ENCODE measurements at places on chromosomes 1 and 21.

GRCh38 chr1:200738327-200738948, at the start of gene CAMSAP2:
Gene CAMSAP2 (plus strand): TSS chr1:200738893. CDS start chr1:200739828, 935 bp downstream.
- DNase-seq = peak; percentile 94

GRCh38 chr1:147534386-147534785, 6.9 kb upstream of the BCL9 start:
- no peak for DNase-seq

GRCh38 chr1:54615531-54616279, 7.6 kb downstream of the FAM151A start:
- DNase-seq = no peak

DNA sequence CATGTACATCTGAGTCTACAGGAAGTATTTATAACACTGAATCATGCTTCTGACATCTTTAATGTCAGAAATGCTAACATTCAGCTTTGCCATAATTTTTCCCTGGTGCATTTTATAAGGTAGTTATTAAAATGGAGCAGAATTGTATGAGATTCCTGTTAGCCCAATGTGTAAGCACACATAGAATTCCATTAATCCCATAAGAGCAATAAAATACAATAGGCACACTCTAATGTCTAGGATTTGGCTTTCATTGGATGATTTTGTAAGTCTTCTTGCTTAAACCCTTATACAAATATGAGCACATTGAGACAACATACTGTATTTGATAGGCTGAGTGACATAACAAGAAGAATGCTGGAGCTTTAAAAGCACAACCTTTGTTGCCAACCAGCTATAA, 256.4 kb downstream of the HMCN1 start:
- no peak for DNase-seq

DNA sequence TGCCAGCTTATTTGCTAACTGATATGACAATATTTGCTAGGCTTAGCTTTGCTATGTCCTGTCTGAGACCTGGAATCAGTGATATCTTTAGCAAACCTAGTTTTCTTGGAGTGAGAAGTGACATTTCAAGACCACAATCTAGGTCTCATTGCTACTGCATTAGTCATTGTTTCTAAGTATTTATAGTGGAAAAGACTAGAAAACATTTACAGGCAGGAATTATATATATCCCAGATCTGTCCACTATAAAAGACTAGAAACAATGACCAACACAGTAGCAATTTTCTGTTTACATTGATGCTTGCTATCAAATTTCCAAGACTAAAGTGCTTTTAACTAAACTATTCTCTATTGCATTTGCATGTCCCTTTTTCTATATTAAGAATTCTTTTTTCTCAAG, 5.0 kb upstream of the RGS18 start:
- DNase-seq = no peak

DNA sequence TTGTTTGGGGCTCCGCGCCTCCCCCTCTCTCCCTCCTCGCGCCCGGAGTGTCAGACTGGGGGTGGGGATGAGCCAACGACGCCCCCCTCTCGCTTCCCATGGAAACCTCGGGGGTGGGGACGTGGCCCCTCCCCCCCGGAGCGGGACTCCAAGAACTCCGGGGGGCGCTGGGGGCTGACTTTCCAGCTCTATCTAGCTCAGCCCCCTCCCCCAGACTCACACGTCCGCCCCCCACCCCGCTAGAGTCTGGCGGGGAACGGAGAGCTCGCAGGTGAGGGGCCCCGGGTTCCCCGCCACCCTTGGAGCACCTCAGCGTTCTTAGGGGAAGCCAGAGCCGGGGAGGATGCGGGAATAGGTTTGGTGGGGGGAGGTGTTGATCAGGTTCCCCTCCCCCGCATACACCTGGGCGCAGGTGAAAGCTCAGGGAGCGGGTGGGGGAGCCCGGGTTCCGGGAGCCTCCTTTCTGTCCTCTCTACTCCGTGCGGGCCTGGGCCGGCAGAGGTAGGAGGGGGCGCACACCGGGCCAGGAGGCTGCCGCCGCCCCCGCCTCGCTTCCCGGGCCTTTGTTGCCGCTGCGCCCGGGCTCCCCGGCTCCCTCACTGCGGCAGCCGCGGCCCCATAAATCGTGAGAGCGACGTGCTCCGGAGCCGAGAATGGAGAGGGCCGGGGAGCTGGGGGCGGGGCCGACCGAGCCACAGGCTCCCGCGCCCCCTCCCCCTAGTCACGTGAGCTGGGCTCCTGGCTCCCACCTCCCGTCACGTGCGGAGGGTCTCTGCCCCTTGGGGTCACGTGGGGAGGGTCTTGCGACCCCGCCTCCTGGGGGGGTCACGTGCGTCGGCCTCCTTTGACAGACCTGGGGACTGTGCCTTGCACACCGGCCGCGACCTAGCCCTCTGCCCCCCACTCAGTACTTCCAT, 1.9 kb downstream of the EFNA3 start:
- no peak for DNase-seq

- DNase-seq = no peak
Measured at GRCh38 chr21:33367309-33367973, 35.8 kb upstream of the IFNGR2 start.

- DNase-seq = no peak
Measured at GRCh38 chr1:96565546-96565945, 156.0 kb upstream of the PTBP2 start.

DNA sequence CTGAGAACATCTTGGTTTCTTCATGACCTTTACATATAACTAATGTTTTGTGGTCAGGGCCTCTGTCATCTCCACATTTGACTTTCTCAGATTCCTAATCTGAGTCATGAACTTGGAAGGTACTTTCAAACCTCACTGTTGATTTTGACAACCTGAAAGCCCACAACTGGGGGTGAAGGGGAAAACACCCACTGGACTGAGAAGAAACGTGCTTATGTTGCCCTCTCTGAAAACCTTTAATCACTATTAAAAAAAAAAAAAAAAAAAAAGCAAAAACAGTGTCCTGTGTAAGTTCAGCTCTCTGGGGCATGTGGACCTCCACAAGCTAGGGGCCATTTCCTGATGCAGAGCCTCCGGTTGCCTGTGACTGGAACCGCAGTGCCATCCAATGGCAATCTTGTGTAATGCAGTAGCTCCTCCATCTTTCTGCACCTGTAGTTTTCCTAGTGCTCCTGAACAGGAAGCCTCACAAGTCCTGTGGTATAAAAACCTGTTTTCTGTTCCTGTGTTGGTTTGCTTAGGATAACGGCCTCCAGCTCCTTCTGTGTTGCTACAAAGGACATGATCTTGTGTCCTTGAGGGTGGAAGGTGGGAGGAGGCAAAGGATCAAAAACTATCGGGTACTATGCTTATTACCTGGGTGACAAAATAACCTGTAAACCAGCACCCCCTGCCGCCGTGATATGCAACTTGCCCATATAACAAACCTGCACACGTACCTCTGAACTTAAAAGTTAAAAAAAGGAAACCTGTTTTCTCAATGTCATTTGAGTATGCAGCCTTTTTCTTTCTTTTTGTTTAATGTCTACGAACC, 124.5 kb downstream of the ZNF648 start:
- DNase-seq = no peak

DNA sequence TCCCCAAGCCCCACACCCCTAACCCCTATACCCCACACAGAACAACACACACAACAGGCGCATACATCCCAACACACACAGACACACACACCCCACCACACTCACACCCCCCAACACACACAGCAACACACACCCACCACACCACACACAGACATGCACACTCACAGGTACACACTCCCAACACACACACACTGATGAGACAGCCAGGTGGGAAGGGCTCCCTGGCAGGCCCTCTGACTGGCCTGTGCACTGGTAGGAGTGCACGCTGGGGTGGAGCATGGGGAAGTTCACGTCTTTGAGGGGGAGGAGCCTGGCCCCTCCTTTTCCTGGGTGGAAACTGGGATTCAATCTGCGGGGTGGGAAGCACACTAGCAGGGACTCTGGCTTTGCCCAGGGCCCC, 116.7 kb downstream of the RHOU start:
- peak; percentile 33 for DNase-seq

DNA sequence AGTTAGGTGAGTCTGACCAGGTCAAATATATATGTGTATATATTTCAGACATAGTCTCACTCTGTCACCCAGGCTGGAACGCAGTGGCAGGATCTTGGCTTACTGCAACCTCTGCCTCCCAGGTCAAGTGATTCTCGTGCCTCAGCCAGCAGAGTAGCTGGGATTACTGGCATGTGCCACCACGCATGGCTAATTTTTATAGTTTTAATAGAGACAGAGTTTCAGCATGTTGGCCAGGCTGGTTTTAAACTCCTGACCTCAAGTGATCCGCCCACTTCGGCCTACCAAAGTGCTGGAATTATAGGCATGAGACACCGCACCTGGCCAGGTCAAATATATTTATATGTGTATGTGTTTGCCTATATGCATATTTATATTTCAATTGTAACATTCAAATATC, 581.5 kb upstream of the B3GALT2 start:
- no peak for DNase-seq

- no peak for DNase-seq
Measured at GRCh38 chr1:3240524-3241235, 171.7 kb downstream of the PRDM16 start.

- no peak for DNase-seq
Measured at GRCh38 chr21:24737296-24737850, 869.9 kb downstream of the MRPL39 start.

DNA sequence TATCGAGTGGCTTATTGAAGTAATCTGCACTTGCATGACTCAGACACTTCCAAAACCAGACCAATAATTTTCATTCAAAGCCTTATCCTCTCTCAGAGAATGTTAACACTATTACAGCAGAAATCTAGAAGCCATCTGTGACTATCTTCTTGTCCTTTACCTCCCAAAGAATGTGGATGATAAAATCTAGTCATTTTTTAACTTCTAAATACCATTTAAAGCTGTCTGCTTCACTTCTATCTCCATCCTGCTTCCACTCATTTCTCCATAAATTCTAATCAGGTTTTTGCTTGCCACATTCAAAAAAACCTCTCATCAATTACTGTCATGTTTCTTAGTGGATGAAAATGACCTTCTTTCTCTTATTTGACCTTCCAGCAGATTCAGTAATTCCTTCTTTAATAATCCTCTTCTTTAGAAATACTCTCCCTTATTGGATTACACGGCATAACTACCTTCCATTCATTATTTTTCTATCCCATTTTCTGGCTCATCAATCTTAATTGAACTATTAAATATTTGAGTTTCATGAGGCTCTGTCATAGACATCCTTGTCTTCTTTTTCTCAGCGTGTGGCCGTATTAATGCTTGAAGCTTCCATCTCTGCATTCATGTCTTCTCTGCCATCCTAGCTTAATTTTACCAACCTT, 1999.4 kb downstream of the MRPL39 start:
- no peak for DNase-seq

GRCh38 chr1:157691285-157691920, 9.2 kb downstream of the FCRL3 start:
- no peak for DNase-seq

- DNase-seq = no peak
Measured at GRCh38 chr1:5340560-5341130, 651.6 kb downstream of the NPHP4 start.

DNA sequence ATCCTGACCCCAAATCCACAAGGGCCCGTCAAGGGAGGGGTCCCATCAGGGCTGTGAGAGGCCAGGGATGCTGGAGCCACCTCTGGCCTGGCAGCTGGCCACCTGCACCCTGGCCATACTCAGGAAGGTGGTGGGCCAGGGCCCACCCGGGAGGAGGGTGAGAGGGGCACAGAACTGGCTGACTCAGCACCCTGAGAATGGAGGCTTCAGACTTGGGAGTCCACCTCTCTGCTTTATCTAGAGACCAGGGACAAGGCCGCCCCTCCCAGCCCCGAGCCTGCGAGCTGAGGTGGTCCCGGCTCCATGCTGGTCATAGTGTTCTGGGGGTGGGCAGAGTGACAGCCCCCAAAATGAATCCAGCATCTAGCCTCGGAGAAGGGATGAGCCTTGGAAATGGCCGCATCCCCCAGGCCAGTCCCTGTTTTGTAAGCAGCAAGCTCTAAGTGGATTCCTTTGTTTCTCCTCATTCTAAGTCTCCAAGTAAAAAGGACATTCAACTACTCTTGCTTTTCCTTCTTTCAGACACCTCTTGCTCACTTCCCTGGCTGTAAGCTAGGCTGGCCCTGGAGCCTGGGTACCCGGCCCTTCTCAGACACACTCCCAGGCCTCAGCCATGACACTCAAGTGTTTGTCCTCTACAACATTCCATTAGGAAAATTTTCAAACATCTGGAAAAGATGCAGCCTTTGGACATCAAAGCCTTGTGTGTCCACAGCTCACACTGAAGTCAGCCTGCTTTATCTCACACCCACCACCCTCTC, 12.3 kb downstream of the WNT3A start:
- DNase-seq = peak; percentile 56

GRCh38 chr21:38280454-38280853, 23.7 kb downstream of the KCNJ15 start:
- no peak for DNase-seq

GRCh38 chr1:41343790-41344699, 17.2 kb upstream of the FOXO6 start:
- DNase-seq = no peak

GRCh38 chr1:175410560-175410959, 218.0 kb upstream of the KIAA0040 start:
- DNase-seq = no peak

GRCh38 chr1:180247580-180247979, 17.5 kb downstream of the LHX4 start:
- no peak for DNase-seq

GRCh38 chr1:211183747-211184313, 49.9 kb upstream of the KCNH1 start:
- no peak for DNase-seq

Data from left forelimb (tissue), 1 donor.